ENCODE measurements at places on chromosomes 12 and 14. TPM values are rescaled to one million over a fixed set of nuclear protein-coding genes. Genes with fewer than 3 reads are reported as not detected.

- no peak for DNase-seq
These were observed 45.8 kb downstream of the NINJ2 start for GRCh38 chr12:617304-617915.

DNA sequence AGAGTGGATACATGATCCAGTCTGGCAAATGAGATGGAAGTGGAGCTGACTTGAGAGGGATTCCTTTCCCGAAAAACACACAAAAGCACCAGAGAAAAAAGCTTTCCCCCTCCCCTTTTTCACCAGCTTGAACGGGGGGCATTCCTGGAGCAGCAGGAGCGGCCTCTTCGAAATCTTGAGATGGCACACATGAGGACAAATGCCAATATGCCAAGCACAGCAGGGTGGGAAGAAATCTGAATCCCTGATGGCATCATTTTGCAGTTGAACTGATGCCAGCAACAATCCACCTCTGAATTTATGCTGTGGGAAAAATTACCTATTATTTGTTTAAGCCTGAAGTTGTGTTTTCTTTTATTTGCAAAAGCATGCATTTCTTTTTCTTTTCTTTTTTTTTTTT lies 29.7 kb upstream of the BICD1 start:
- no peak for DNase-seq

- no peak for DNase-seq
These were observed 28.2 kb downstream of the CACNA2D4 start for GRCh38 chr12:1890119-1890703.

DNA sequence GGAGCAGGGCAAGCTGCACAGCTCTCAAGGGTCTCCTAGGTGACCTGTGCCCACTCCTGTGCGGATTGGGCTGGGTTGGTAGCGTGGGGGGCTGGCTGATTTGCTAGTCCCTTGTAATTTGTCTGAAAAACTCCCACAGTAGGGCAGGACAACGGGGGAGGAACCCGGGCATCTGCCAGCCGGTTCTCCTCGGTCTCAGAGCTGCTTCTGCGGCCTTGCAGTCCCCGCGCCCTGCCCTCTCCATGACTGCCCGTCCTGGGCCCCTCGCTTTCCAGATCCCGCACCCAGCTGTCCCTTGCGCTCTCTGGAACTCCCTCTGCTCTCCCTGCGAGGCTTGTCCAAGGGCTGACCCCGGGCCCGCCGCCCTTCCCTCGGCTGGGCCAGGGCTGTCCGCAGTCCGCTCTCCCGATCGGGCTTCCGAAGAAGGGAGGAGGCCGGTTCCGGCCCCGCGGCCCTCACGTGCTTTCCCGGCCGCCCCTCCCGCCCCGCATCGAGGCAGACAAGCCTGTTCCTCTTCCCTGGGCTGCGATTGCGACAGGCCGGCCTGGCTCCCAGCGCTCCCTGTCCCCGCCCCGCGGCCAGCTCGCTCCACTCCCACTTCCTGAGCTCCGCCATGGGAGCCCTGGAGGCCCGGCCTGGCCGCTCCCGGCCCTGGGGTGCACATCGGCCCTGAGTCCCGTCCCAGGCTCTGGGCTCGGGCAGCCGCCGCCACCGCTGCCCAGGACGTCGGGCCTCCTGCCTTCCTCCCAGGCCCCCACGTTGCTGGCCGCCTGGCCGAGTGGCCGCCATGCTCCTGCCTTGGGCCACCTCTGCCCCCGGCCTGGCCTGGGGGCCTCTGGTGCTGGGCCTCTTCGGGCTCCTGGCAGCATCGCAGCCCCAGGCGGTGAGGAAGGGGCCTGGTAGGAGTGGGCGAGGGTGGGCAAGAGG lies at the start of gene LTBR:
Gene LTBR (plus strand): TSS at position 591 of the 927 bp plus-strand sequence. CDS start 197 bp downstream, at position 788.
- peak; percentile 89 for DNase-seq

KLRF1 gene
- total RNA-seq: not detected

Measured in HT1080 (cell line).